ENCODE measurements at places on chromosomes 2 and 18. TPM values are rescaled to one million over a fixed set of nuclear protein-coding genes. Genes with fewer than 3 reads are reported as not detected.

Gene APLF
- 1.3 TPM for total RNA-seq

Gene GPBAR1
- 0.68 TPM for total RNA-seq

Gene MC5R
- not detected for total RNA-seq

Gene OTX1
- not detected for total RNA-seq

Gene CYTIP
- total RNA-seq: 207 TPM

Gene REG1B
- total RNA-seq: 1.7 TPM

Gene SLC9A4
- 0.05 TPM for total RNA-seq

Gene ADD2
- total RNA-seq: 8.0 TPM

Gene ACVR1C
- total RNA-seq: 0.49 TPM

Gene CDCA7
- total RNA-seq: 36.9 TPM

Gene KCNK3
- 0.16 TPM for total RNA-seq

Gene PSD4
- 155 TPM for total RNA-seq

Gene LOXHD1
- not detected for total RNA-seq

Gene FEV
- total RNA-seq: not detected

Gene CDH2
- total RNA-seq: 0.18 TPM

Gene ANKRD53
- not detected for total RNA-seq

Gene CAPN14
- total RNA-seq: 0.10 TPM

Gene PIKFYVE
- 13.1 TPM for total RNA-seq

Gene CCBE1
- not detected for total RNA-seq

Gene IL37
- not detected for total RNA-seq

Gene EML6
- 0.55 TPM for total RNA-seq

Gene GRHL1
- 1.1 TPM for total RNA-seq

Gene PROC
- total RNA-seq: not detected

Gene DUSP19
- 2.2 TPM for total RNA-seq

Measured in activated T-cell treated with anti-CD3 and anti-CD28 coated beads, Interleukin-2, amount 50 U/mL, for 4 hours (primary cell).